ENCODE measurements at places on chromosomes 6 and 20.

DNA sequence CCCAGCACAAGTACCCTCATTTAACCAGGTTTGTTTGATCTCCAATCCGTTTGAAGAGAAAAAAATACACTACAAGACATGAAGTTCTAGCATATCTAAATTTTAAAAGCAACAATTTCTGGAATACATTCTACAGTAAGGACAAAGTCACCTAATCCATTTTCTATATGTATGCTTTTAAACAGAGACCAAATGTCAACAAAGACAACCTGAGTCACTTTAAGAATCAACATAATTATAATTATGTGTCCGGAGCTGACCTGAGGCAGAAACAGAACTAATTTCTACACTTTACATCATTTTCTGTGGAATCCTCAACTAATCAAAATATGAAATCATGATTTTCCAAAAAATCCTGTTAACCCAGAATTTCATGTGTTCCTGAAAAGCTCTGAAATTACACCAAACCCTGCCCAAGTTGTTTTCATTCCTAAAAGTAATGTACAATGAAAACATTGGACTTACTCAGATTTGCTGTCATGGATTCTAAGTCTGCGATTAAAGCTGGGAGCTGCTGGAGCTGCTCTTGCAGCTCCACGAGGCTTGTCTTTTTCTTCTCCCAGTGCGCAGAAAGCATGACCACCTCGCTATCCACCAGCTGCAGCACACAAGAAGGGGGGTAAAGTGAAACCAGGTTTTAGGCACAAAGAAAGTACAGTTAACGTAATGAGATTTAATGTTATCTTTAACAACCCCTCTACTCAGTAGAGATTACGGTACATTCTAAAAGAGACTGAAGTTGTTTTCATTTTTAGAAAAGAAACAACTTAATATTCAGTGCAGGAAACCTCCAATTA lies 35.8 kb downstream of the DTNBP1 start:
- no peak for ATAC-seq

GRCh38 chr20:23123886-23124285 lies 37.8 kb upstream of the CD93 start:
- no peak for ATAC-seq

DNA sequence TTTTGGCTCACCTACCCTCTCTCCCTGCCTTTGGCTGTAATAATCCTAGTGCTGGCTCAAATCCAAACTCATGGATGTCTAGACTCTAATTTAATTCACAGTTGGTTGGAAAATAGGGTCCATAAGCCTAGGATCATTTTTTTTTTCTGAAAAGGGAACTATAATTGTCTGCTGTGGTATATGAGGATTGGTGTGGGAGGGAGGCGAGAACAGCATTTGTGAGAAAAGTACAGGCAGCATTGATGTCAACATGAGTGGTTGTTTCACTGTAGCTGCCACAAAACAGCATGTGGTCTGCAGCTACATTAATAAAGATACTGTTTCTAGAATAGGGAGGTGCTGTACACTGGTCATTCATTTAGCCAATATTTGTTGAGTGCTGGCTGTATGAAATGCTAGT lies 18.6 kb upstream of the POLR1H start:
- no peak for ATAC-seq

GRCh38 chr6:84272298-84272697 lies 44.9 kb upstream of the CEP162 start:
- ATAC-seq: no peak

DNA sequence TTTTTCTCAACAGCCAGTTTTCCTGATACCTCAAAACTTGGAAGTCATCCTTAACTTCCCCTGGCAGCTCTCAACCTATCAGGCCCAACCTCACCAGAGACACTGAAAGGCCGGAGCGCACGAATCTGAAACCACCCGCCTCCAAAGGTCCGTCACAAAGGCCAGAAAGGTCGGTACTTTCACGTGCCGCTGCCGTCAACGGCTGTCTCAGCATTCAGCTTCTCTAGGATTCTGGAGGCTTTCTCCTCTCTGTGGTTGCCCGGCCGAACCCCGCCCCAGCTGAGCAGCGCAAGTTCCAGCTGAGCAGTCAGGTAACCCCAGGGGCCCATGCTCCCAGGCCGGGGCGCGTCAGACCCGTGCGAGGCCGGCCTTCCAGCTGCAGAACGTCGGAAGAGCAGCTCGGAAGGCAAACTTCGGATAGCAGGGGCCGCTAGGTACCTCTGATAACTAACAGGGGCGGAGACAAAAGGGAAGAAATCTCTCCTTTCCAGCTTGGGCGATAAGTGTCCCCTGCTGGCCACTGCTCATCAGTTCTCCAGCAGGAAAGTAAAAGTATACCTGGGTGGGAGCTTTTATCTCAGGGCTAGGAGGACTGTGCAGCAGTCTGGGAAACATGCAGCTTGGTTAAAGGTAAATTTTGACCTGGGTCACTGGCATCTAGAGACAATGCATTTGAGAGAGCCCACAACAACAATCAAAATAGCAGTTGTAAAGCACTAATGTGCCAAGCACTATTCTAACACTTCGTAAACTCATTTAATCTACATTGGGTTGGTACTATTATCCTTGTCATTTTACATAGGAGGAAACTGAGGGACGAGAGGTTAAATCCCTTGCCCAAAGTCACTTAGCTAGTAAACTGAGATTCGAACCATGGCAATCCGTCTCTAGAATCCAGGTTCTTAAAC lies 16.1 kb downstream of the ZSCAN12 start:
- peak; percentile 62 for ATAC-seq

DNA sequence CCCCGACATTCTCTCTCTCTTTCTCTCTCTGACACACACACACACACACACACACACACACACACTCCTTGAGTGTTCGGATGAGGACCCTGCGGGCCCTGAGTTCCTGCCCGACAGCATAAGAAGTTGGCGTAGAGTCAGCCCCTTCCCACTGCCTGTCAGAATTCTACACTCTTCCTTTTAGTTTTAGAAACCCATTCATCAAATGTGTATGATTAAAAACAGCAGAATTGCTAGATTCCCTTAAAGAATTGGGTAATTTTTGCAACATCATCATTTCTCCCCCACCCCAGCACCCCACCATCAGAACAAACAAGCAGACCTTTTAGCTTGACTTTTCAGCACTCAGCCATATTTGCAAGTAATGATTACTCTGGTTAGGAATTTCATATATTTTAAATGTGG lies 322.8 kb downstream of the FARS2 start:
- ATAC-seq: no peak

DNA sequence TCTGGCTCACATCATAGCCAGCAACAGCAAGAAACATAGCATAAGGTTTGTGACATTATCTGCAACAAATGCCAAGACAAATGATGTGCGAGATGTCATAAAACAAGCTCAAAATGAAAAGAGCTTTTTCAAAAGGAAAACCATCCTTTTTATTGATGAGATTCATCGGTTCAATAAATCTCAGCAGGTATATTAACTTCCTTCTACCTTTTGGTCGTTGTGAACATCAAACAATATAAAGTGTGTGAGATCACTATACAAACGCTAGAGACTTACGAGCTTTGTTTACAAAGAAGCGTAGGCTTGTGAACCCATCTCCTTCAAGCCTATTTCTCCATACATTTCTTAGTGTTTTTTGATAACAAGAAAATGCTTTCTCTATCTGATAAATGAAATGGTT lies 3.5 kb downstream of the WRNIP1 start:
- ATAC-seq: no peak

DNA sequence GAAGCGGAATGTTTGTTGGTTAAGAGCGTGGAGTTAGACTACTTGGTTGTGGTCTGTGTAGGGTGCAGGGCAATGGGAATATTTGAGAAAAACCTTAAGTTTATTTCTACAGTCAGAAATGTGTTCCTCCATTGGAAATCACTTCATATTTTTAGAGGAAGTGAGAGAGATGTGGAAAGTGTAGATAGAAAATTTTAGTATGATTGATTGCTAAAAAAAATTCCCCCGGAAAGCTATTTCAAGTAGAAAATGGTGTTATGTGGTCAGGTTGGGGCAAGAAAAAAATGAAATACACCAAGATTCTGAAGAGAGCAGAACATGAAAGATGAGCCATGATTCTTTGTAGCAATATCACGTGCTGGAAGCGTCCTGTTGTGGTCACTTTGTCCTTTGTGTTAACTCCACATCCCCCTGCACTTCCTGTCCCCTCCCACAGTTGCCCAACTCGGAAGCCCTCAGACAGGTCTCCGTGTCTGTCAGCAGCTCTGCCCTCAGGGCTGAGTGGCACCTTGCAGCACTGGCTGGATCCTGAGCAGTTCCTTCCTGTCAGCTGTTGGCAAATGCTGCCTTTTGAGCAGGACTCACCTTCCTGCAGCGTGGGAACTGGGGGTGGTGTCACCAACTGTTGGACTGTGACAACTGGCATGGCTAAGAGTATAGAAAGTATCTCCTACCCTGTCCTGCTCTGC lies 137.5 kb upstream of the SLC24A3 start:
- peak; percentile 18 for ATAC-seq

DNA sequence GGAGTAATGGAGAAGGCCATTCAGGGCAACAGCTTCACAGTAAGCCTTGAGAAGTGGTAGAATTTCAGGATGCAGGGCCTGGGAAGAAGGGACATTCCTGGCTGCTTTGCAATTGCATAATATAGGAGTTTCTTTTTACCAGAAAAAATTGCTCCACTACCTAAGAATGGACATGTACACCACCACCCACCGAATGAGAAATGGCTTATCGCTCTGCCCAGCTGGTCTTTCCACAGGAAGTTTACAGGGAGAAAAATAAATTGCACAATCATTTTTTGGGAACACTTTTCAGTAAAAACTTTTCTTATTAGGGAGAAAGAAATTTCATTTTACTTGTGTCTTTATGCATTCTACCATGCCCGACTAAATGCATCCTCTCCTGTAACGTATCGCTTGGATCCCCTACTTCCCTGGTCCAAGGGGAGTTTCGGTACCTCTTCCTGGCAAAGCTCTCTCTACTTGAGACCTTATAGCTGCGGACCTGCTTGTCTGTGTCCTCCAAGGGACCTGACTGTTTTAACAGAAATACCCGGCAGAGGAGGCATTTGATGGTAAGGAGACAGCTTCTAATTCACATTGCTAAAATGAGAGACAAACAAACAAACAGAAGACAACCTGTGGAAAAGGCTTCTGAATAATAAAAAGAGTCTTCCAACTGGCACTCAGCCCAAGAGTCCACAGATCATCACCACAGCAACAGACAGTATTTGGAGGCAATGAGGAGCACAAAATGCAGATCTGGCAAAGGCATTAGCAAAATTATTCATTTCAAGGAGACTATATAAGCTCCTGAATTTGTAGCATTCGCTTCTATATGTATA lies 54.2 kb downstream of the MAP3K5 start:
- ATAC-seq: no peak

DNA sequence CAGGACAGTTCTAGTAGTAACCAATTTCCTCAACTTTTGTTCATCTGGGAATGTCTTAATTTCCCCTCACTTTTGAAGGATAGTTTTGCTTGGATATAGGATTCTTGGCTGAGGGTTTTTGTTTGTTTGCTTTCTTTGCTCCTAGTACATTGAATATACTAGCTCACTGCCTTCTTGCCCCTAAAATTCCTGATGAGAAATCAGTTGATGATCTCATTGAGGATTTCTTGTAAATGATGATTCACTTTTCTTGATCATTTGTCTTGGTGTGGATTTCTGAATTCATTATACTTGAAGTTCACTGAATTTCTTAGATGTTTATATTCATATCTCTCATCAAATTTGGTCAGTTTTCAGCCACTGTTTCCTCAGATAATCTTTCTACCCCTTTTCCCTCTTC lies 49.1 kb upstream of the PRDM1 start:
- ATAC-seq: no peak

- ATAC-seq: no peak
Observed at GRCh38 chr20:52131048-52131643, 60.4 kb downstream of the ZFP64 start.

DNA sequence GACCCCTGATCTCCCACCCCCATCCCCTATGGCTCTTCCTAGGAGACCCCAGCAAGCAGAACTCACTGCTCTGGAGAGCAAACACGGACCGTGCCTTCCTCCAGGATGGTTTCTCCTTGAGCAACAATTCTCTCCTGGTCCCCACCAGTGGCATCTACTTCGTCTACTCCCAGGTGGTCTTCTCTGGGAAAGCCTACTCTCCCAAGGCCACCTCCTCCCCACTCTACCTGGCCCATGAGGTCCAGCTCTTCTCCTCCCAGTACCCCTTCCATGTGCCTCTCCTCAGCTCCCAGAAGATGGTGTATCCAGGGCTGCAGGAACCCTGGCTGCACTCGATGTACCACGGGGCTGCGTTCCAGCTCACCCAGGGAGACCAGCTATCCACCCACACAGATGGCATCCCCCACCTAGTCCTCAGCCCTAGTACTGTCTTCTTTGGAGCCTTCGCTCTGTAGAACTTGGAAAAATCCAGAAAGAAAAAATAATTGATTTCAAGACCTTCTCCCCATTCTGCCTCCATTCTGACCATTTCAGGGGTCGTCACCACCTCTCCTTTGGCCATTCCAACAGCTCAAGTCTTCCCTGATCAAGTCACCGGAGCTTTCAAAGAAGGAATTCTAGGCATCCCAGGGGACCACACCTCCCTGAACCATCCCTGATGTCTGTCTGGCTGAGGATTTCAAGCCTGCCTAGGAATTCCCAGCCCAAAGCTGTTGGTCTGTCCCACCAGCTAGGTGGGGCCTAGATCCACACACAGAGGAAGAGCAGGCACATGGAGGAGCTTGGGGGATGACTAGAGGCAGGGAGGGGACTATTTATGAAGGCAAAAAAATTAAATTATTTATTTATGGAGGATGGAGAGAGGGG lies 1.4 kb downstream of the LTA start:
- no peak for ATAC-seq

DNA sequence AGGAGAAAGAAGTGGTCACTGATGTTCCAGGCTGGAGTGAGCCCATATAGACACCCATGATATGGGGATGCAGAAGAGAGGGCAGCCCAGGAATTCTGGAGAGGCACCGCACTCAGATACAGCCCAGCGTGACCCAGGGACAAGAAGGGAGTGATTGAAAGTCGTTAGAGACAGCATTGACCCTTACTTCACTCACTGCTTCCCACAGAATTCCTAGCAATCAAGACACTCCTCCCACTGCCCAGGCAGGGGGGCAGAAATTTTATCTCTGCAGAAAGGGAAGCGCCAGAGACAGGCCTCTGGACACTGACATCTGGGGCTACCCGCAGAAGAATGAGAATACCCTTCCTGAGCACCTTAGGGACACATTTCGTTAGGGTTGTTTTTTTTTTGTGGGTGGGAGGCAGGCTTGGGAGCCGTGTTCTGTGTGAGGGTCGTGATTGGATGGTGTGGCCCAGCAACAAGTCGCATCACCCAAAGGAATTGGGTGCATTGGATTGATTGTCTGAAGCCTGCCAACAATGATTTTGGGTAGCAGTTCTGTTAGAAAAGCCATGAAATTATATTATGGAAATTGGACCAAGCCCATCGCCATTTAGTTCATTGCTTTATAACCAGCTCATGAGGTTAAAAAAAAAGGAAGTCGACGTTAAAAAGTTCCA lies 45.9 kb upstream of the MAP3K4 start:
- ATAC-seq: no peak

- ATAC-seq: no peak
Observed at GRCh38 chr20:5845681-5846615, 95.7 kb downstream of the SHLD1 start.

- ATAC-seq: no peak
Observed at GRCh38 chr6:23735151-23735550, 390.9 kb upstream of the NRSN1 start.

- ATAC-seq: no peak
Observed at GRCh38 chr20:12371990-12372389, 454.3 kb downstream of the BTBD3 start.
